ENCODE measurements at places on chromosomes 11 and 22. TPM values are rescaled to one million over a fixed set of nuclear protein-coding genes. Genes with fewer than 3 reads are reported as not detected.

Gene OR2AT4
- total RNA-seq: not detected

Gene TSPAN32
- not detected for total RNA-seq

Gene OR5D13
- not detected for total RNA-seq

Gene WNT11
- total RNA-seq: 0.85 TPM
